NCI-H2107 (cell line): ENCODE measurements at places on chromosomes 5 and 9.
A peak's percentile ranks its signal among the peaks of the same experiment; 100 is the strongest.

- DNase-seq: no peak
Observed at GRCh38 chr9:131500939-131501541, 1.7 kb upstream of the POMT1 start.

- no peak for DNase-seq
Observed at GRCh38 chr5:151253605-151253950, 593 bp downstream of the GM2A start.

- no peak for DNase-seq
Observed at GRCh38 chr5:139271201-139272027, 22.1 kb upstream of the MATR3 start.

DNA sequence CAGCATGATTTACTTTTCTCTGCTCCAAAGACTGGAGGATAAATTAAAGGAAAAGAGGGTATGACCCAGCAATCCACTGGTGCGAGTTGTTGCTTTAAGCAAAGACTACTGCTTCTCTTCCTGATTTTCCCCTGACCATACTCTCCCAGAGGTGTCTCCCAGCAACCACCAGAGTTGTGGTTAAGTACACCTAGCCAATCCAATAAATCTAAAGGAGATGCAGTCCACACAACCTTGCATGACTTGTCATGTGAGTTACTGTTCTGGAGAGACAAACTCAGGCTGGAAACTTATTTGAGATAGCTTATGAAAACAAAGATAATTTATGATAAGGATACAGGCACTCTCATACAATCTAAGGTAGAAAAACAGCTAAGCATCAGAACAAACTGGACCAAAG is 11.9 kb downstream of the TMC1 start:
- DNase-seq: no peak

GRCh38 chr9:132986640-132987620 is 8.4 kb downstream of the GFI1B start:
- no peak for DNase-seq

- DNase-seq: no peak
Observed at GRCh38 chr9:127216888-127217217, 47.7 kb upstream of the GARNL3 start.

- DNase-seq: no peak
Observed at GRCh38 chr5:127757576-127757975, 54.4 kb downstream of the CCDC192 start.

GRCh38 chr9:14262827-14263226 is 51.1 kb downstream of the NFIB start:
- no peak for DNase-seq

DNA sequence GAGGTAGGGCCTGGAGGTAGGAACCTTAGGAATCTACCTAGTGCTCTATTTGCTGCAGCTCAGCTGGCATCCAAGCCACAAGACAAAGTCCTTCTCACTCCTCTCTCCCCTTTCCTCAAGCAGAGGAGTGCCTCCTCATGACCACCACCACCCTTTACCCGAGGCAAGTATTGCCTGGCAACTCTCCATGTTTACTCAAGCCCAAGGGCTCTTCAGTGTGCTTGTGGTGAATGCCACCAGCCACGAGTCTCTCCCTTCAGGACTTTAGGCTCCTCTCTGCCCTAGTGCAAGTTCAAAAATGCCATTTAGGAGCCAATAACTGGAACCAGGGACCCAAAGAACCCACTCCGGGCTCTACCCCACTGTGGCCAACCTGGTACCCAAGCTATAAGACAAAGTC is 514.5 kb upstream of the RGMB start:
- DNase-seq: no peak

GRCh38 chr5:69414885-69415583 is at the start of gene MARVELD2:
TSS of gene MARVELD2 (plus strand) at chr5:69415116. CDS start at chr5:69419386, 4,270 bp downstream.
- DNase-seq: peak; percentile 81

- DNase-seq: no peak
Observed at GRCh38 chr9:125589287-125589686, 117.7 kb downstream of the MAPKAP1 start.

DNA sequence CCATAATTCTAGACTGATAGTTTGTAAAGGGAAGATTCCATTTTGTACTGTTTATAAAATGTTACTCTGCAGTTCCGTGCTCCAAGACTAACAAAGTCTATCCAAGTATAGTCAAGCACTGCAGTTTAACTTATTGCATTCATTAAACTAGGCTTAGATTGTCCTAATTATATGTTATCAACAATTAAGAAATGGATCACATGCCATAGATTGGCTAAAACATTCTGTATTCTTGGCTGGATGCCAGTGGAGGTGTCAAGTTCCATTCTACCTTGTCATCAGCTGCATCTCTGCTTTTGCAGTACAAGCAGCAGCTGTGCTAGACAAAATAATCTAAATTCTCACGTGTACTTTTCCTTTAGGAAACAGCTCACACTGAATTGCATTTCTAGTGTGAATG is 69.4 kb upstream of the MEF2C start:
- peak; percentile 6 for DNase-seq

DNA sequence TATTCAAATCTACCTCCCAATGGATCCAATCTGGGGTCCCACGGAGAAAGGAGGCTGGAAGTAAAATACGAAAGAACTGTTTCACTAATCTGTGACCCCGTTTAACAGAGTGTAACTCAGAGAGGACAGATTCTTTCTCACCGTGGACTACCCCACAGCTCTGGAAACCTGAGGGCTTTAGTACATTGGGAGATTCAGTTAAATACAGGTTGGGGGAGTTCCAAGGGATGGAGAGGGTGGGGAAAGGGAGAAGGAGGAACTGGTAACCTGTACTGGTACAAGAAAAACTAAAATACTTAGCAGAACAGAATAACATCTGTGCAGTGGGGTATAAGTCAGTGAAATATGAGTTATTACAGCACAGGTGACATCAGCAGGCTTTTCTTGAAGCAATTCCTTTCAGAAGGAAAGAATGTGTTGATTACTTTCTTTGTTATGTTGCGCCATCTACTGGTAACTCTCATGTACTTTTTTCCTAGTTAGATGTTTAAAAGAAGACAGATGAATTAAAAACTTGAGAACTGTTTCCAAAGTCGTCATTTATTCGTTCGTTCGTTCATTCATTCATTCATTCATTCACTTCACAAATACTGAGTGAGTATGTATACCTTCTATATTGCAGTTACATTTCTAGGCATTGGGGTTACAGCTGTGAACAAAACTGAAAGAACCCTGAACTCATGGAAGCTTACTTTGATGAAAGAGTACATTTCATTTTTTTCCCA is 30.0 kb upstream of the STOM start:
- DNase-seq: peak; percentile 33

DNA sequence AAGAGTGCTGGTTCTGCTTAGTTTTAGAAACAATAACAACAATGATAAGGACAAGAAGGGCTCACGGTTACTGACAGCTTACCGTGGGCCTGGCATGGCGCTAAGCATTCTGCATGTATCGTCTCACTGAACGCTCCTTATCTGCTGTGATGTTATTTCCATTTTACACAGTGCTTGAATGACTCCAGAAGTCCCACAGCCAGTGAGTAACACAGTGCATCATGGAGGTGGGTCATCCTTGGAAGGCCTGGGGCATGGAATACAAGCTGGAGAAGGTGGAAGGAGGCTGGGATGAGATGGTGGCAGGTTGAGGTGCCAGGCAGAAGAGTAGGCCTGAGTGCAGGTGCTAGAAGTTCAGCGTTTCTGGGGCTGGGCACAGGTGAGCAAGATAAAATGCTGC is 36.5 kb upstream of the FAT2 start:
- no peak for DNase-seq

- DNase-seq: no peak
Observed at GRCh38 chr5:150596826-150597225, 43.6 kb upstream of the SYNPO start.

- no peak for DNase-seq
Observed at GRCh38 chr9:131555841-131556673, 10.7 kb downstream of the PRRT1B start.

- DNase-seq: no peak
Observed at GRCh38 chr5:158611581-158611980, 488.1 kb downstream of the EBF1 start.
